ENCODE measurements at places on chromosomes 7 and 10.

DNA sequence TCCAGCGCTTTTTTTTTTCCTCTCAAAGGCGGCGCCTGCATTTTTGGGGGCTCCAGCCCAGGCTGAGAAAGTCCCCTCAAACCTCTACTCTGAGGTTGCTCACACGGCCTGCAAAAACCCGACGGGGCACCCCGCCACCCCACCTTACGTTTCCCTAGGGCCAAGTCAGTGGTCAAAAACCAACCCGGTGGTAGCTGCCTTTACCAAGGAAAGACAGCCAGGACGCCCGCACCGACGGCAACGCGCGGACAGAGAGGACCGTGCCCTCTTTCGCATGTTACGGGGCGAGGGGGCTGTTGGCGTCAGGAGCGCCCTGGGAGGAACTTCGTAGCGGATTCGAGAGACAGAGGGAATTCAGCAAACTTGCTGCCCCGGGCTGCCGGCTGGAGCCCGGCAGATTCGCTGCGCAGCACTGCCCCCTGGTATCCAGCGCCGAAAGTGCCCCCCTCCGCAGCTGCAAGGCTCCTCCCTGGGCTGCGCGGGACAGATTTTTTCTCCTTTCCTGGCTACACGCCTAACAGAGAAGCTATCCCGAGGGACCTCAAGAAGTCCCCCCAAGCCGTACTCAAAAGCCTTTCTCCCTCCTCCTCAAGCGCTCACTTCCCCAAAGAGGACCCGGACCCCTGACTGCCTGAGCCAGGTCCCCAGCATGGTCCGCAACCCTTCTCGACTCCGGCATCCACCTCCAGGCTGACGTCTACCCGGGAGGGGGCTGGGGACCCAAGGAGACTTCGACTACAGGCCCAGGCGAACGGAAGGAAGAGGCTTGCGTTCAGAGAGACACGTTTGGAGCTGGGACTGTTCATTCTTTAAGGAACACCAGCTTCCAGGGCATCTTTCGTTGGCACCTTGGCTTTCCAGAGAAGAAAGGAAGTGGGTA lies 27.7 kb upstream of the VAX1 start:
- no peak for DNase-seq

DNA sequence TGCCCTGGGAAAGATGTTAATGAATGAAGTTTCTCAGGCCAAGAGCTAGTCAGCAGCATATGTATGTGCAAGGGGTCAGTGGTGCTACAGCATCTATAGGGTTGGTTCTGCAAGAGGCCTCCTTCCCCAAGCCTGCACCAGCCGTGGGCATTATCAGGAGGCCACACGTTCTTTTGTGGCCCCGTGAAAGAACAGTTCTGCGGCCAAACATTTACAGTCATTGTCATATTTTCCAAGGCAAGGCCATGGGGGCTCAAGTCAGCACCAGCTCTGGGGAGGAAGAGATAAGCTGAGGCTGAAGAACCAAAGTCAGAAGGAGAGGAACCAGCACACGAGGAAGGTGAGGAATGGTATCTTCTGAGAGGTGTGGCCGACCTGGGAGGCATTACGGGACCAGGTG lies 54.4 kb upstream of the TMEM72 start:
- no peak for DNase-seq

GRCh38 chr10:1339396-1339795 lies 283.2 kb downstream of the WDR37 start:
- DNase-seq = no peak

DNA sequence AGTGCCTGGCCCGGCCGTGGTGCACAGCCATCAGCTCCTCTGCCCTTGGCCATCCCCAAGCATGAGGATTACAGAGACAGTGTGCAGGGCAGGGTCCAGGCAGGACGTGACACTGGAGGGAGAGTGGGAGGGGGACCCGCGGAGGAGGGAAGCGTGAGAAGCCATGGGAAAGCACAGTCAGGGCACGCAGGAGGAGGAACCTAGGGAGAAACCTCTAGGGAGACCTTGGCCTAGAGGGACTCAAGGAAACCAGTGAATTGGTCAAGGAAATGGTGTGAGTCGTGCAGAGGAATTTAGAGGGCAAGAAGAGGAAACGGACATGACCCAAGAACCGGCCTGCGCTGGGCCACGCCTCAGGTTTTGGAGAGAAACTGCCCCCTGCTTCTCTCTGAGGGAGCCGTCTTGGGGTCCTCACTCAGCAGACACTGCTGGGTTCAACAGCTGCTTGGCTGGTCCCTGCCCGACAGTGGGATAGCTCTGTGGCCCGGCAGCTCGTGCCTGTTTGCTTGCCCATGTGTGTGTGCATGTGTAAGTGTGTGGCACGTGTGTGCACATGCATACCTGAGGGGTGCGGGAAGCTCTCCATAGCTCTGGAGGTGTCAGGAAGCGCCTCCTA lies 3.2 kb downstream of the OPN4 start:
- DNase-seq = no peak

GRCh38 chr10:110458266-110458920 lies 39.3 kb upstream of the DUSP5 start:
- DNase-seq = no peak

- no peak for DNase-seq
Observed at GRCh38 chr10:100654782-100655325, 90.5 kb upstream of the PAX2 start.

DNA sequence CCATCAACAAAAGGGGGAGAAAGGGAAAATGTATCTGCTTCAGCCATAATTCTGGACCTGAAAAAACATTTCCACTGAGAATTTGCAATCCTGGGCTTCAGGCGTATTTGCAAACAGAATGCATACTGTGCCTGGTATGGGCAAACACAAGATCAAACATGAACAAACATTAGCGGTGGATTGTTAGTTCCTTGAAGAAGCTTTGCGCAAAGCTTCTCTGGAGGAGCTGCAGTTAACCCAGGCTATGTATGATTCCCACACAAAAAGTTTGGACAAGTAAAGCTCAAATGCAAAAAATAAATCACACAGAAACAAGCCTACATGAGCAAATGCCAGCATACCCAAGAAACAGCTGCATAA lies 20.4 kb upstream of the HILPDA start:
- DNase-seq = no peak

- no peak for DNase-seq
Observed at GRCh38 chr7:146321301-146321700, 204.7 kb downstream of the CNTNAP2 start.

DNA sequence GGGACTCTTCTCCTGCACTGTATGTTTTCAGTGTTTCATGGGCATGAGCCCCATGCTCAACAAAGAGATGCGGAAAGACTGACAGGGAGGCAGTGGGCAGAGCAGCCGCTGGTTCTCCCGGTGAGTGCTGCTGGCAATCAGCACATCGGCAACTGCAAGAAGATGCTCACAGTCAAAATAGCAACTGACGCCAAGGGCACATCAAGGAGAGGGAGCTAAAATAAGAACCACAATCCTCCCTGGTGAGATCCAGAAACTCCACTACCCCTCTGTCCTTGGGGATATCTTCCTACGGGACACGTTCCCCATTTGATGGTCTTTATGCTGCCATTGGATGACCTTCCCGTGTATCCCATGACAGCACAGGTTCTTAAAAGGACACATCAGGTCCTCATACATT lies 28.9 kb upstream of the SVIL start:
- no peak for DNase-seq

DNA sequence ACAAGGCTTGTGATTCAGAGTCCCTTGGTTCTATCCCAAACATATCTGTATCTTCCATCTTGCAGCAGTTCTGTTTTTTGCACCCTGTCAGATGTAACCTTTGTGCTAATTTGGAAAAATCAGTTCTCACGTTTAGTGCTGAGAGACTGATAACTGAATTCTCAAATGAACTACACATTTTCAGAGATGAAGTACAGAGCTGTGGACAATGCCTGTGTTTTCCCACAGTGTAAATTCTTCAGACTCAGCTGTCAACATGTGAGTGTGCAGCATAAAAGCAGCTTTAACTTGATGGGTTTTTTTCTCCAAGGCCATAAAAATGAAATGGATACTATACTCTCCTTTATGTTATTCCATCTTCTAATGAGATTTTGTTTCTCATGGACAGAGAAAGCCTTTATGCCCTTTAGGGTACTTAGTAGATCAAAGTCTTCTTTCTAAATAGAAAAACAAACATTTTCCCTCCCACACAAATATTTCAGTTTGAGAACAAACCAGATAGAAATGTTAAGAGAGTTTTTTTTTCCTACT lies 150.9 kb downstream of the SEMA3A start:
- no peak for DNase-seq

GRCh38 chr7:24368161-24368560 lies 84.2 kb downstream of the NPY start:
- DNase-seq = no peak

GRCh38 chr10:118251791-118252190 lies 90.3 kb downstream of the FAM204A start:
- DNase-seq = no peak

DNA sequence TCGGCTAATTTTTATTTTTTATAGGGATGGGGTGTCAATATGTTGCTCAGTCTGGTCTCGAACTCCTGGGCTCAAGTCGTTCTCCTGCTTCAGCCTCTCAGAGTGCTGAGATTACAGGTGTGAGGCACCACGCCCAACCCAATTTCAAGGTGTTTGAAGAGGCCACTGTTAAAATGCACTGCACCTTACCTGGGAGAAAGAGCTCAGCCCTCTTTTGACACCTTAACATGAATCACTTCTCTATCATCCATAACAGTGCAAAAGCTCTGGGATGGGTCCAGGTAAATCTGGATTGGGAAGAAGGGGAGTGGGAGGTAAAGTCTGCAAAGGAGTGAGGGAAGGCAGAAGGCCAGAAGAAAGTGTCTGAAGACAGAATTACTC lies 557 bp upstream of the ZNF282 start:
- DNase-seq = no peak

GRCh38 chr10:101308051-101308450 lies 45.9 kb upstream of the BTRC start:
- DNase-seq = no peak

DNA sequence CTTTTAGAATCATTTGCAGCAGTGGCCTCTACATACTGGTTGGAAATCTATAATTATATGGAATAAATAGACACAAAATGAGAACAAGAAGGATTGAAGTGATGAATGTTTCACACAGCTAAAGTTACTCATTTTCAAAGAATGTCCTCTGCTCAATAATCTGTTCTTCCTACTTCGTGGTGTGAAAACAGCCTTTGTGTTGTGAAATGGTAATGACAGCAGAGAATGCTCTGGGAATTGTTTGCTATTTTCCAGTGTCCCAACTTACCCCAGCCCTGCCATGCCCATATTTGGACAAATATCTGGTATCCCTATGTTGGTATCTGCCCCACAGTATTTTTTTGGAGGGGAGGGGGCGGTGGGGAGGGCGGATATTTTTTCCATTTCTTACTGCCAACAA lies 130.4 kb downstream of the GLI3 start:
- no peak for DNase-seq

DNA sequence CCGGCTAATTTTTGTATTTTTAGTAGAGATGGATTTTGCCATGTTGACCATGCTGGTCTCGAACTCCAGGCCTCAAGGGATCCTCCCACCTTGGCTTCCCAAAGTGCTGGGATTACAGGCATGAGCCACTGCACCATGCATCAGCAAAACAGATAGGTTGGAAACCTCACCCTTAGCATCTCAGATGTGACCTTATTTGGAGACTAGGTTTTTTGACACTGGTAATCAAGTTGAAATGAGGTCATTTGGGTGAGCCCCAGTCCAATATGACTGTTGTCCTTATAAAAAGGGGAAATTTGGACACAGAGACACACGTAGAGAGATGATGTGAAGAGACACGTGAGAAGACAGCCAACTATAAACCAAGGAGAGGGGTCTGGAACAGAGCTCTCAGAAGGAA lies 42.5 kb upstream of the TPST1 start:
- DNase-seq = no peak

- no peak for DNase-seq
Observed at GRCh38 chr7:76381814-76382213, 23.0 kb upstream of the YWHAG start.

- no peak for DNase-seq
Observed at GRCh38 chr10:124150189-124150806, 56.9 kb upstream of the CHST15 start.

DNA sequence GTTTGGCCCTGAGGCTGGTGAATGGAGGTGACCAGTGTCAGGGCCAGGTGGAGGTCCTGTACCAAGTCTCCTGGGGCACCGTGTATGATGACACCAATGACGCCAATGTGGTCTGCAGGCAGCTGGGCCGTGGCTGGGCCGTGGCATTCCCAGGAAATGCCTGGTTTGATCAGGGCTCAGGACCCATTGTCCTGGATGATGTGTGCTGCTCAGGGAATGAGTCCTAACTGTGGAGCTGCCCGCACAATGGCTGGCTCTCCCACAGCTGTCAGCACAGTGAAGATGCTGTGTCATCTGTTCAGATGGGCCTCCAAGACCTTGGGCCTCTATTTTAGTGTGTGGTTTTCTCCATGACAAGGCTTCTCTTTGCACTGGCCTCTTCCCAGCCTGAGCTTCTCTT lies 64.0 kb downstream of the DMBT1 start:
- DNase-seq = no peak

DNA sequence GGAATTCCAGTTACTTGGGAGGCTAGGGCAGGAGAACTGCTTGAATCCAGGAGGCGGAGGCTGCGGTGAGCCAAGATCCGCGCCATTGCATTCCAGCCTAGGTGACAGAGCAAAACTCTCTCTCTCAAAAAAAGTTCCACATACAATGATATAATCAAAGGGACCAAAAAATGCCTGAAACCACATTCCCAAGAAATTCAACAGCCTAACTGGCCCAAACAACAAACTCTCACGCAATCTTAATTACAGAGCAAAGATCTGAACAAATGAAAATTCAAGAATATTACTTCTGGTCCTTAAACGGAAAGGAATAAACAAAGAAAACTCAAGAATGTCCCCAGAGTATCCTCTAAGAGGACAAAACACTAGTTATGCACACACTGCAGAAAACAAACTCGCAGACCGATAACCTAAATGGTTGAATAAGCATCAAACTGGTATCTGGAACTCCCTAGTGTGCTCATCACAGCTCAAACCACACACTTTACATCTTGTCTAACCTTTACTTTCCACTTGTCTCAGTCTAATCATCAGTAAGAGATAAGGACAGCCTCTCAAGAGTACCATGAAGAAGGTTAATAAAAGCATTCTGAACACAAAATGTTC lies 3.7 kb downstream of the OGA start:
- DNase-seq = no peak

GRCh38 chr7:69857014-69857413 lies 258.7 kb downstream of the AUTS2 start:
- DNase-seq = no peak

GRCh38 chr7:94675356-94675755 lies 19.4 kb upstream of the SGCE start:
- no peak for DNase-seq

- no peak for DNase-seq
Observed at GRCh38 chr7:31171984-31172383, 119.9 kb downstream of the ADCYAP1R1 start.

GRCh38 chr10:70617798-70618568 lies 15.4 kb upstream of the PRF1 start:
- DNase-seq = peak; percentile 34

DNA sequence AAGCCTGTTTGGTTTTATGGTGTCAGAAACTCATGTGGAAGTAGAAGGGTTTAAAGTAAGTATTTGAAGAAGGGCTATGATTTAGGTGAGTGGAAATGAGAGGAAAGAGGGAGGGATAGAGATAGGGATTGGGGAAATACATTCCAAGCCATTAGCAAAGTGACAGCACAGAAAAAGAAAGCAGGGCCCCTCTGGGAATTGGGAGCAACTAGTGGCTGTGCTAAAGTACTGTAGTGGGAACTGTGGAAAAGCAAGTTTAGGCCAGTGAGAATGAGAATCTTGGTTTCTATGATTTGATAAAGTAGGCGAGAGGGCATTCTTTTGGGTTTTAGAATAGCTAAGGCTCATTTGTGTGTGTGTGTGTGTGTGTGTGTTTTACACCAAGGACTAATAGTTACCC lies 5.0 kb downstream of the PRKG1 start:
- DNase-seq = no peak
